ENCODE measurements at places on chromosomes 3 and 15.

DNA sequence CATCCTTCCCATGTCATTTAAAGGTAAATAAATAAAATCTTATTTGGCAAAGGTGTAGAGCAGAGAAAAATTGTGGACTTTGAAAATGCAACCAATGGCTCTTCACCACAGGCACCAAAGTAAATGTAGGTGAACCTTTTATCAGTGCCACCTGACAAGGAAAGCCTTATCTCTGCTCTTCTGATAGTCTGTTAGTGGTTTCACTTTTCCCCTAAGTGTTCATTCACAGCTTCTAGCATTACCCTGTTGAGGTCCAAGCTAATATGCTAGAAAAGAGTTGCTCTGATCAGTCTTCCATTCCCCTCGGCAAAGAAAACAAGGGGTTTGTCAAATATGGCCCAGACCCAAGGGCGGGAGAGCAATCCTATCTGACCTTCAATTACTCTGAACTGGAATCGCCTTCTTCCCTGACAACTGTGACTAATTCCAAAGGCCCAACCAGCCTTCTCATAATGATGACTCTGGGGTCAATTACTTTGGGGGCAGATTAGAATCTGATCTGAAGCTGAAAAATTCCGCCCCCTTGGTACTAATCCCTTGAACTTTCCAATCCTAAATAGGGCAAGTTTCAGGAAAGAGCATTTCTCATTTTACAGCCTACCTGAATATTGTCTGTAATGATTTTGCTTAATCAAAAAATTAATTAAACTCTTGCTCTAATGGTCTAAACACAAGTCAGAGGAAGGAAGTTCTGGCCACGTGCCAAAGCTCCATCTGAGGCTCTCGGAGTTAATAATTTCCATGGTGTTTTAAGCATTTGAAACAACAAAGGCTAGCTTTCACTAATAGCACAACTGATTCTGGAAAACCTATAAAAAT is 52.4 kb downstream of the SETMAR start:
- DNase-seq: no peak

DNA sequence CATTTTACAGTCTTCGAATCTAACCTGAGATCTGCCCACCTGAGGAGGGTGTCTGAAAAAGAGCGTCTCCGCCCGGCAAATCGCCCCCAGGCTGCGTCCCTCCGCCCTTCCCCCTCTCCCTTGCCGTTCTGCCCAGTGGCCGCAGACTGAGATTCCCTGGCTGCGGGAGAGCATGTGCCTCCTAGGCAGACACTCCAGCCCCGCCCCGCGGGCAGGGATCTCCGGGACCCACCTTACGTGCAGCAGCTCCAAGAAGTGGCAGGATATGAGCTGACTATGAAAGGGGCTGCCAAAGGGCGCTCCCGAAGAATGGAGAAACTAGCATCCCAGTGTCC is 2.7 kb upstream of the WNT5A start:
- DNase-seq: no peak

DNA sequence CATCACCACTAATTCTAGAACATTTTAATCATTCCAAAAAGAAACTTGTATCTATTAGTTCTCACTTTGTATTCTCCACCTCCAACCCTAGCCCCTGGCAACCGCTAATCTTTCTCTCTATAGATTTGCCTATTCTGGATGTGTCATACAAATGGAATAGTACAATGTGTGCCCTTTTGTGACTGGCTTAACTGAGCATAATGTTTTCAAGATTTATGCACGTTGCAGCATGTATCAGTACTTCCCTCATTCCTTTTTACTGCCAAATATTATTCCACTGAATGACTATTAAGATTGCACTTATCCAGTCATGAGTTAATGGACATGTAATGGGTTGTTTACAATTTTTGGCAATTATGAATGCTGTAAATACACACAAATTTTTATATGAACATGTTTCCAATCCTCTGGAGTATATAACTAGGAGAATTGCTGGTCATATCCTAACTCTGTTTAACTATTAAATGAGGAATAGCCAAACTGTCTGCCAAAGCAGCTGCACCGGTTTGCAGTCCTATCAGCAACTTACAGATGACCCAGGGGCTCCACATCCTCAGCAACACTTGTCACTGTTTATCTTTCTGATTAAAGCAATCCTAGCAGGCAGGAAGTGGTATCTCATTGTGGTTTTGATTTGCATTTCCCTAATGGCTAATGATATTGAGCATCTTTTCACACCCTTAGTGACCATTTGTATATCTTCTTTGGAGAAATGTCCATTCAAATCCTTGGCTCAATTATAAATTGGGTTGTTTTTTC is 42.9 kb downstream of the DCUN1D1 start:
- peak; percentile 36 for DNase-seq

DNA sequence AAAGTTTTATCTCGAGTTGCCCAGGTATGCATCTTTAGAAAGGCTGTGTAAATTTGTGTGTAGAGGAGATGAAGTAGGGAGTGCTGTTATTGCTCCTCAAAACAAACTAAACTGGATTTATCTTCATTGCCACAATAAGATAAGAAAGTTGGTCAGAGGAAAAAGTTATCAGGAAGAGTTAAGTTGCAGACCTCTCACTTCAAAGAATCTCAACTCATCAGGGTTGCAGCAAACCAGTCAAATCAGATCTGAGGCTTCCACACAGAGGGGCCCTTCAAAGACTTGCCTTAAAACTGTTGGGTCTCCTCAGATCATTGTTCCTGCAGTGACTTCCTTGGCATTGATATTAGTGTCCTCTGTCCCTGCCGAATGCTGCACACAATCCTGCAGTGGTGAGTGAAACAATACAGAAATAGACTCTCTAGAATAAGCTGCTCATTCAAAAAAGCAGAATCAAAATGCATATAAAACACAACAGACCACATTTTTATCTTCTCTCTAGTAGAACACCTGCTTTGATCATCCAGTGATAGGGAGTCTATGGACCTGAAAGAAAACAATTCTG is 191.2 kb upstream of the CBLB start:
- no peak for DNase-seq

GRCh38 chr3:143998266-143998665 is 26.6 kb downstream of the DIPK2A start:
- DNase-seq: peak; percentile 87

- no peak for DNase-seq
Measured at GRCh38 chr15:50117431-50118027, 1.5 kb downstream of the ATP8B4 start.

DNA sequence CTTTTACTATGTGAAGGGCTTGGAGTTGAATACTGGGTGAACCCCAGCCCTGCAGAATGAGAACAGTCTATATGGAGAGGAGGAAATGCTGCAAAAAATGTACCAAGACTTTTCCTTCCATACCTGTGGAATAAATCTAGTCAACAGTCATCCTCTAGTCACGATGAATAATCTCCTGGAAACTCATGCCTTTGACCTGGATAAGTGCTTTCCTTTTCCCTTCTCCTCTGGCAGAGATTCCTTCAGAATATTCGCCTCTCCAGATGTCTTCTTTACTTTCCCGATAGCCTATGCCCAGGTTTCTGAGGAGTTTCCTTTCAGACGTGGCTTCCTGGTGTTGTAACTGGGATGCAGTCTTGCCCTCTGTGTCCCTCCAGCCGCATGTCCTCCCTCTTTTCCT is 28.1 kb downstream of the CCNL1 start:
- DNase-seq: no peak

DNA sequence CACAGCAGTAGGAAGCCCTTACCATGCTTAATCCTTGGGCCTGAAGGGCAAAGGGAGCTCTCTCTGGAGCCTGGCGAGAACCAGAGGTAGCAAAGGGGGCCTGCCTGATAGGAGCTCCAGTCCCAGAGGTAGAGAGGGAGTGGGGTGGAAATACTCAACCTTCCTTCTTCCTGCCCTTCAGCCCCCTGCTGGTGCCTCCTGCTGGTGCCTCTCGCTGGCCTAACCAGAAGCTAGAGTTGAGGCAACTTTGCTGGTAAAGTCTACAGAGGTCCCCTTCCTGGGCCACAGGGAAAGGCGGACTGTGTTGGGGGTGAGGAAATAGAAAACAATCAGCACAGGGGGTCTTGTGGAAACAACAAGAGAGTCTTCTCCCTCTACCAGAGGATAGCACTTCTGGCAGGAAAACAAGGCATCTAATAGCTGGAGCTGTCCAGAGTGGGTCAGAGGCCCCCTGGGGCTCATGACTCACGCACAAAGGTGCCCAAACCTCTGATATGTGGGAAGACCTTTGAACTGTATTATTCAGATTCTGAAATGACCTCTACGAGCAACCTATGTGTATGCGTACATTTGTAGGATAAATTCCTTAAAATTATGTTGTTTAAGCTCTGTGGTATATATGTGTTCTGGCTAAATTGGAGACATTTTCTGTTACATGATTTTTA is 133.9 kb downstream of the LRRC28 start:
- DNase-seq: peak; percentile 25

GRCh38 chr15:99167640-99168039 is 62.8 kb downstream of the SYNM start:
- peak; percentile 38 for DNase-seq

- no peak for DNase-seq
Measured at GRCh38 chr3:145678401-145678800, 482.6 kb downstream of the PLOD2 start.

DNA sequence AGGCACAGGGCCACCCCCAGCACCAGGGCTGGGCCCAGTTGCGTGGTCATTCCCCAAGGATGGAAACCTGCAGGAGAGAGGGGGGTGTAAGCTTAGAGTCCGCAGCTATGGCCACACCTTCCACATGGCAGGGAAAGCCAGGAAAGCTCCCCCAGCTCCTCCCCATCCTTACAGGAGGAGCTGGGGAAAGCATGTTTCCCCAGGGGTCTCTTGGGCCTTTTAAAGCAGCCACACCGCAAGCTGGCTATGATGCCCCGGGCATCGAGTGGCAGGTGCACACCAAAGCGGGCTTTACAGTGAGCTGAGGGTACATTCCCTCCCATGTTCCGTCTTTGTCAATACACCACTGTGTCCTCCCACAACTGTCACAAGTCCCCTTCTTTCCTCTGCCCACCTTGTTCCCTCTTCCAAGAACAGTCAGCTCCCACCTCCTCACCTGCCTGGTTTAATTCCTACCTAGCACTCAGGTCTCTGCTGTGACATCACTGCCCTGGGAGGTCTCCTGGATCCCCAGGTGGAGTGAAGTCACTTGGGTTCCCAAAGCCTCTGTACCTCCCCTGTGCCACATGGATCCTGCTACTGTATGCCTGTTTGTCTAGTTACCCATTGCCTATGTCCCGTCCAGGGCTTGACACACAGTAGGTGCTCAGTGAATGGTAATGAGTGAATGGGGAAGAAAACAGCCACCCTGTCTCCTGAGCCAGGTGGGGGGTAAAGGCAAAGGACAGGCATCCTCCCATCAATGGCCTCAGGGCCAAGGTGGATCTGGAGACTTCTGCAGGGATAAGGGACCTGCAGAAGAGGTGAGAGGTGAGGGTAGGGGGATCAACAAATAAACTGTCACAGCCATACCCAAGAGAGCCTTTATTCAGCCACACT is 3.4 kb downstream of the HYAL3 start:
- DNase-seq: no peak

DNA sequence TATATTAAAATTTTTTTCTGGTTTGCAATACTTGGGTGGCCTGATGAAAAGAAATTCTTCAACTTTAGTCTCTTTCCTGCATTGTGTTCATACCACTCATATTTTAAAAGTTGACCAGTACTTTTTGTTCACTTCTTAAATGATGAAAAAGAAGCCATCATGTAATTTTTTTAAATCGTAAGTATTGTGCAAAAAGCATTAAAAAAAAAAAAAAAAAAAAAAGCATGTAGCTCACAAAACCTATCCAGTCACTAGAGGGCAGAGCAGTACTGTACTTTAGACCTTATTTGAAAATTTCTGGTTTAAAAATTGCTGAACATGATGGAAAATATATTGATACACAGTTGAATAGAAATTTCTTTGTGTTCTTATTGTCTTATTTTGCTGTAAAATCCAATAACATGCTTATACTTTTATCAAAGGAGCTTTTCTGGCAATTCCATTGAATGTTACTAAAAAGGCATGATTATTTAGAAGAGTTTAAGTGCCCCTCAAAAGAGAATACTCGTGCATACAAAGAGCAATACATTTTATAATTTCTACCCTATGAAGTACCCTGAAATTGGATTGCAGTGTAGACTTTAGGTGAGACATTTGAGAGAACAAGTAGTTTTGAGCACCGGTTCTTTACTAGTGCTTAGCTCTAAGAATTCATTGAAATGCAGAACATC is 137.7 kb downstream of the BBX start:
- peak; percentile 42 for DNase-seq

GRCh38 chr15:42064271-42064670 is 30.1 kb downstream of the PLA2G4D start:
- DNase-seq: no peak

DNA sequence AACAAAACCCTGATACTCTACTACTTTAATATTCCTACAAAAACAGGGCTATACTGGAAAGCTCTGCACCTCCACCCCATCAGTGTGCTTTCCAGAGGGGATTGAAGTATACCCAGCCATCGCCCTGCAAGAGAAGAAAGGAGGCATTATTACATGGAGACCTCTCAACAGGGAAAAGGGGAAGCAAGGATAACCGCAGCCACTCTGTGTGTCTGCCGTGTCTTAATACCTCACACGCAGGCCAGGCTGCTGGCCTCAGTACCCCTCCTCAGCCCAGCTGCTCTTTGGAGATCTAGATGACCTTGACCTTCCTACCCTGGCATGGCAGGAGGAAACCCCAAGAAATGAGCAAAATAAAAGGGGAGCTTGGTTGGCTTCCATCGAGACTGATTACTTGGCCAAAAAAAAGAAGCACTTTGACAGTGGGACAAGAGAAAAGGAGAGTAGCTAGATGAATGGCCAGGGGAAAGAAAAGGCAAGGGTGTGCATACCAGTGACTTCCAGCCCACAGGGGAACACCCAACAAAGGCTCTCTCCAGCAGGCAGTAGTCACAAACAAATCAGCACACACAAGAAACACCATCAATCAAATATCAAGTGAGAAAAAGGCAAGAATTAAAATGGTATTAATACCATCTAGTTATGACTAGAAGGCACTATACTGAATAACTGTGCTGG is 129.4 kb downstream of the STT3B start:
- peak; percentile 75 for DNase-seq

DNA sequence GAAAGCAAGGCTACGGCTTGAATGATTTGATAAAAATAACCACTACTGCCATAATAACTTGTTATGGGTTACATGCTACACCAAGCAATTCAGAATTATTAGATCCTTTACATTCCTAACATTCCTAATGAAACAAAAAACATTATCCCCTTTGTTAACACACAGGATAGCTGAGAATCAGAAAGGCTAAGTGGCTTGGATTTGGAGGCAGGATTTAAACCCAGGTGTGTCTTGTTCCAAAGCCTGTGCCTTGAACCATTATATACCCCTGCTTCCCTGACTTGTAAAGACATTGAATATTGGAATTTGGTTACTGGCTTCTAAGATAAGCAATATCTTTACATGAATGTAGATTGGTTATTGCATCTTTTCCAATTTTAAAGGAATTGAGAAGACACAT is 417.1 kb upstream of the GOLIM4 start:
- DNase-seq: no peak

All from NB4 (cell line).